ENCODE measurements at places on chromosomes 12 and 14.

- DNase-seq = no peak
Observed at GRCh38 chr14:74265301-74265965, 26.2 kb downstream of the VSX2 start.

DNA sequence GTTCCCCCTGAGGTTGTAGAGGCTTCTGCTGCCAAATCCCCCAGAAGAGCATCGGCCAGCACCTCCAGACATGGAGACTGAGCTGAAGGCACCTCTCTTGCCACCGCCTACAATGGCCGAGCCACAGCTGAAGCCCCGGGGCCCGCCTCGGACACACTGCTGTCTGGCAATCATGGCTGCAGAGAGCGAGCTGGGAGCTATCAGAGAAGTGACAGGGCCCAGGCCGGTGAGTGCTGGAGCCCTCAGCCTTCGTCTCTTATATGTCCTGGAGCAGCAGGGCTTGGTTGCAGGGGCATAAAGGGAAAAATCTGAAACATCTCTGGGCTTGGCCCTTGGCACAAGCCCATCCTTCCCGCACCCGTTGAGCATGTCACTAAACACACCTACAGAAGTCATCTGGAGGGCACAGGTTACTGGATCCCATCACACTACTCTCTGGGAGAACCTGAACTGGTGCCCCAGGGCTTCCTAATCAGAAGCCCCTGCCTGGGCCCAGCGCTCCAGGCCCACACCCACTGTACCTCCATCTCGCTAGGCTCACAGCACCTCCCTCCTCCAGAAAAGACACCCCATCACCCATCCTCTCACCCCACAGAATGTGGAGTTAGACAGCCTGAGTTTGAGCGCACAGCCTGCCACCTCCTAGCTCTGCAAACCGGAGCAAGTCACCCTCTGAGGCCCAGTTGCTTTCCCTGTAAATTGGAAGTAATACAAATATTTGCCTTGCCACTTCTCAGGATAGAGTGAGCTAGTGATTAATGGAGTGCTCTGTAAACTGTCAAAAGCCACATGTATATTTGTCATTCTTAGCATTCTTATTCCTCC, at the start of gene KRT4:
TSS of gene KRT4 (minus strand) at position 232 of the 825 bp plus-strand sequence. CDS start at position 174, 58 bp downstream.
- peak; percentile 84 for DNase-seq

DNA sequence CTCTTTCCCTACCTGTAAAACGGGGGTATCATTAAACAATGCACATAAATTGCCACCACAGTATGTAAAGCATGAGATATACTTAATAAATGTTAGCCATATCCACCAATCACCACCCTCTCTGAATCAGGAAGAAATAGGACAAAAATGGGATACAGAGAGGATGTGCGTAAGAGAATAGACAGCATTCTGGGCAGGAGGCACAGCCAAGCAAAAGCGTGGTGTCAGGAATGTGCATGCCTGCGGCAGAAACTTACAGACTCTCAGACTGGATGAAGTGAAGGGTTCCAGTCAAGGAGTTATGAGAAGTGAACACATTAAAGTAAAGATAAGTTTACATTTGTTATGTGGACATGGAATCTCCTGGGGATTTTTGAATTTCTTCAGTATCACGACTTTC, 121.7 kb upstream of the MDM1 start:
- DNase-seq = no peak

DNA sequence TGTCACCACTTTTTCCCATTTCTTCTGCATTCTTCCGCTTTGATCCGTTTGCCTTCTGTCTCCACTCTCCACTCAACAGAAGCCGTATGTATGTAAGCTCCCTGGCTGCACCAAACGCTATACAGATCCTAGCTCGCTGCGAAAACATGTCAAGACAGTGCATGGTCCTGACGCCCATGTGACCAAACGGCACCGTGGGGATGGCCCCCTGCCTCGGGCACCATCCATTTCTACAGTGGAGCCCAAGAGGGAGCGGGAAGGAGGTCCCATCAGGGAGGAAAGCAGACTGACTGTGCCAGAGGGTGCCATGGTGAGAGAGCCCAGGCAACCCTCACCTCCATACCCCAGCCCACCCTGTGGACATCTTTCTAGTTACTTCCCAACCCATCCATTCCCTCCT, 8.3 kb downstream of the GLI1 start:
- DNase-seq = no peak

DNA sequence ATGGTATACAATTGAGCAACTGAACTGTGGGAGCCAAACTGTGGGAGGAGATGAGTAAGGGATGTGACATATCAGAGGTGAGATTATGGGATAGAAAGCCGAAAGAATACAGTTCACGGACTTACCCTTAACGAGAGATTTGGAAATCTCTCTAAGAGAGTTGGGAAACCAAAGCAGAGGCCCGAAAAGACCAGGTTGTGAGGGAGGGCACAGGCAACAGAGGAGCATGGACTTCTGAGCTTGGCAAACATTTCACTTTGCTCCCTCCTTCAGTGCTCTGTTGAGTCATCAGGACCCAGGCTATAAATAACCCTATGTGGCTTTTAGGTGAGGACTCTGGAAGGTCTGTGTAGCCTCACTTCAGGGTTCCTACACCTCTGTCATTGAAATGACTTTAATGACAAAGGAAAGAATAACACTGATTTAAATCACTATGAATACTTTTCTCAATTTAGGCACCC, 120.6 kb downstream of the TGFB3 start:
- DNase-seq = peak; percentile 61

- no peak for DNase-seq
Observed at GRCh38 chr12:11703378-11703777, 53.9 kb downstream of the ETV6 start.

DNA sequence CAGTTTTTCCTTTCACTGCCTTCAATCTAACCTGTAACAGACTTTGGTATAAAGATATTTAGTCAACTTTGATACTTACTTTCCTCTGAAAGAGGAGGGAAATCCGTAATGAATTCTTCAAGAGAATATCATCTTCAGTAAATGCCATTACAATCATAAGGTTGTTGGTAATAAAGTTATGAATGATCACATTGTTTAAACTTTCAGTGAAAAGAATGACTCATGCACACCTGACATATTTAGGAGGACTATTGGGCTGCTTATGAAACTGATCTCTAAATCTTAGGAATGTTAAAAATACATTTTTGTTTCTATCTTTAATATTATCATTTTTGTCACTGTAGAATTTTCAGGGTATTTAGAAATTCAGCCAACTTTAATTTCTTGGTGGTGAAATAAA, 474.7 kb downstream of the SLC16A7 start:
- DNase-seq = no peak

GRCh38 chr14:80211153-80212022, at the start of gene DIO2:
DIO2 (minus strand) TSS chr14:80211504; CDS start chr14:80211472, 32 bp downstream.
- DNase-seq = peak; percentile 38

GRCh38 chr14:59355091-59355490, 110.1 kb downstream of the GPR135 start:
- DNase-seq = no peak

GRCh38 chr12:120254809-120255208, 10.7 kb downstream of the PXN start:
- DNase-seq = no peak

DNA sequence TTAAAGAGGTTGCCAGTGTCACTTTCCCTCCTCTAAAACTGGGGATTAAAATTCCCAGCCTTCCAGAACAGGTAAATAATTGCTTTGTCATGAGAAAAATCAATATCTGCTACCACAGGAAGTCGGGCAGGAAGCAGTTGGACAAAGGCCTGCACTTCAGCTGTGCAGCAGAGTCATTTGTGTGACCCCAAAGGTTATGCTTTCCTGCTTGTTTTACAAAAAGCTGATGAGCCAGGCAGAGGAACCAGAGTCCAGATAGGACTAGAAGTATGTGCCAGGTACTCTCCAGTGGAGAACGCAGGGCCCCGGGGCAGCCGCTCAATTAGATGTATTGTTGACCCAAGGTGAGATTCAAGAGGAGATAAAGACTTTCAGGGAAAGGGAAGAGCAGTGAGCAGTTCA, 117.1 kb upstream of the FRMD6 start:
- DNase-seq = no peak

GRCh38 chr14:59490756-59491155, 6.4 kb downstream of the JKAMP start:
- DNase-seq = no peak

GRCh38 chr12:111175396-111176094, 193.3 kb downstream of the PHETA1 start:
- DNase-seq = no peak

DNA sequence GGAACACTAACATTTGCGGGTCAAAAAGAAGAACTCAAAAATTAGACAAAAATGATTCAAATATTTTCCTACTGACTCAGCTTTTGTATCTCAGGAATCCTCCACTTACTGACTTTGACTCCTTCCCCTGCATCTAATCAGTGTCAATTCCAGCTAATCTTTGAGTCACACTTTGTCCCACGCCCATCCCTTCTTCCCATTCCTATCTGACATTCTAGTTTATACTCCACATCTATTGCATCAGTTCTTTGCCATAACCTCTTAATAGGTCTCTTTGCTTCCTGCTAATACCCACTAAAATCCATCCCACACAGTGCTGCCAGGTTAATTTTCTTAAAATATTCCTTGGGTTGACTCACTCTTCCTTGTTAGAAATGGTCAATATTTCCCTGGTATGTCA, 19.1 kb downstream of the BBS10 start:
- peak; percentile 92 for DNase-seq
